Camera-type eye (tissue), 1 donor: ENCODE measurements at places on chromosomes 16 and 17. TPM values are rescaled to one million over a fixed set of nuclear protein-coding genes. Genes with fewer than 3 reads are reported as not detected.

LRRC37A gene
- 5.1 TPM for total RNA-seq

NPW gene
- total RNA-seq, result 2.0 TPM

RCVRN gene
- 165 TPM for total RNA-seq

ELOB gene
- 283 TPM for total RNA-seq

CHMP1A gene
- total RNA-seq, result 49.9 TPM

TPSAB1 gene
- total RNA-seq, result 3.4 TPM

NAA60 gene
- total RNA-seq, result 35.3 TPM

ADORA2B gene
- total RNA-seq, result 13.1 TPM

CHTF18 gene
- 49.8 TPM for total RNA-seq

CLEC10A gene
- total RNA-seq, result 3.3 TPM

OTOP3 gene
- not detected for total RNA-seq

CBLN1 gene
- 6.8 TPM for total RNA-seq

EVI2B gene
- total RNA-seq, result 2.5 TPM

NME2 gene
- total RNA-seq, result 120 TPM
